GM10248 (cell line): ENCODE measurements at places on chromosomes 7 and 10.
A peak's percentile ranks its signal among the peaks of the same experiment; 100 is the strongest.

GRCh38 chr10:43404704-43405084, 4.3 kb downstream of the HNRNPF start:
- no peak for DNase-seq

DNA sequence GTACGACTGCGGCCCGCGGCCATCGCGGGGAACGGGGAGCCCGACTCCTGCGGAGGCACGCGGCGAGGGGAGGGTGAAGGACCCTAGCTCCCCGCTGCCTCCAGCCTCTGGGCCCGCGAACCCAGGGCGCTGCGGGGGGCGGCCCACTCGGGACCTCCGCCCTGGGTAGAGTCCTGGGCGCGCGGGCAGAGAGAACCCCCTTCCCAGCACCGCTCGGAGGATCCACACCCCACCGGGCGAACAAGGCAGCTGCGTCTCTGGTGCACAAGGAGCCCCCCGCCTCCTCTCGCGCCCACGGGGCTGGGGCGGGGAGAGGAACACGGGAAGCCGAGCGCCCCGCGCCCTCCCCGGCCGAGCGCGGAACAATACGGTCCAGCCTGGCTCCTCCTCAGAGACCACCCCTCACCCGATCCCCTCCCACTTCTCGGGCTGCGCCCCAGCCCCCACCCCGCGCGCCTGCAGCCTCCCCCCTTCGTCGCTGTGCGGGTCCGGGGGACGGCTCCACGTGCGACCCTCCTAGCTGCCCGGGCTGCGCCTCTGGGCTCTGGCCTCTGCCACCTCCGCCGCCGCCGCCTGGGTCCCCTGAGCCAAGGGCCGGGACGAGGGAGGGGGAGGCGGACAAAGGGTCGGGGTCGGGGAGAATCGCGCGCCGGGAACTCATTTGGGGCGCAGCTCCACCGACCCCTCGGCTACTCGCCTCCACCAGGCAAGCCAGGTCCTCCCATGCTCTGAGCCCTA, at the start of gene WDR86:
WDR86 (minus strand) TSS at position 372 of the 738 bp plus-strand sequence. CDS start 449 bp downstream, outside the sequence.
- no peak for DNase-seq

DNA sequence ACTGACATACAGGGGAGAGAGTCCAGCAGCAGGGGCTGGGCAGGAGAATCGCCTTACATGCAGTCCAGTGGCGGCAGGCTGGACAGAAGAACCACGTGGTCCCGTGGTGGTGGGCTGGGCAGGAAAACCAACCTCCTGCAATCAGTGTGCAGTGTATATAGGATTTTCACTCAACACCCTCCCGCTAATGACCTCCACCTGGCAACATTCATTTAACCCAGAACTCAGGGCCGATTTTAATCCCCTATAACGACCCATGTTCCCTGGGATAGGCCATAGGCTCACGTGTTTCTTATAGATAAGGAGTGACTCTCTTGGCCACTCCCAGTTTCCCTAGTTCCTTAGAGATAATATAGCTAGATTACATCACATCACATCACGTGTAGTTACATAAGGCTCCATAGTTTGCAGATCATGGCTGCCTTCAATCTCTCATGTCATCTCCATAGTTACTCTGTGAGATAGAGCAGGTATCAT, 19.4 kb downstream of the MTURN start:
- DNase-seq = no peak

GRCh38 chr7:67406976-67407375, 410.3 kb downstream of the TYW1 start:
- DNase-seq = no peak

DNA sequence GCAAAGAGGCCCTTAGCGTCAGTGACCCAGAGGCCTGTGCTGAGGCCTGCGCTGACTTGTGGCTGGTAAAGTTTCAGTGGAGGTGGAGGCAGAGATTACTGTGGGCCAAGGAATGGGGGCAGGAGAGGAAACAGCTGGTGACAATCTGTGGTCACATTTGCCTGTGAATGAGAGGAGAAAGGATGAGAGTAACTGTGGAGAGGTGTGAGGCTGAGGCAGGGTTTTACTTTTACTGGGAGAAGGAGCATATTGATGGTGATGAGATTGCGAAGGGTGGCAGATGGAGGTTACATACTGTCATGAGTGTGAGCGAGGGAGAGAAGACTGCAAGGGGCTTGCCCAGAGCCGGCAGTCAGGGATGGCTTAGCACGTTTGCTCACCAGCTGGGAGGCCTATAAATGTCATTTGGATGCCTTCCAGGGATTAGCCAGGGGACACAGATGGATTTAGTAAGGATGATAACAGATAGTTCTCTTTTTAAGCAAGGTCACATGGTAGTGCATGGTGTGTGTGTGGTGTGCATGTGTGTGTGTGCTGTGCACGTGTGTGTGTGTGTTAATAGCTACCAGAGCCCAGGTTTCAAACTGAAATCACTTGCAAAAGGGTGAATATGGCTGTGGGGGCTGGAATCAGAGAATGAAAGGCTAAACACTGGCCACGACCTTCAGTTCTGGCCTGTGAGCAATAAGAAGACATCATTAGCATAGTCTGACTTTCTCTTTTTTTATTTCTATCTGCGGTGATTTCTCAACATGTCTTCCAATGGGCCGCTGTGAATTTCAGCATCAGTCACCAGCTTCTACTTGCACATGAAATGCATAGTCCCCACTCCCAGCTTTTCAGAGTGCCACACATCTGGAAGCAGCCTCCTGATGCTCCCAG, 291.5 kb upstream of the ZNF32 start:
- no peak for DNase-seq

DNA sequence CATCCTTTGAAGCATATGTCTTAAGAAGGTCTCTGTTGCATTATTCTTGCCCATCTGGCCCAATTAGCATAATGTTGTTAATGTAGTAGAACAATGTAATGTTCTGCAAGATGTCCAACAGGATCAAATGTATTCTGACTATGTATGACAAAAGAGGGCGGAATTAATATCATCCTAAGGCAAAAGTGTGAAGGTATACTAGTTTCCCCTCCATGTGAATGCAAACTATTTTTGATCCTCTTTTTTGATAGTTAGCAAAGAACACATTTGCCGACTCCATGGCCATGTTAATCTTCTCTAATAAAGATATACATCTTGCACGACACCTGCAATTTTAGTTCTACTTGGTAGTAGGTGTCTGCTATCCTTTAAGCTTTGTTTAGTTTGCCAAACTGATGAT, 157.6 kb downstream of the ATRNL1 start:
- DNase-seq = no peak

- DNase-seq = peak; percentile 35
Measured at GRCh38 chr10:104255311-104255981, 754 bp downstream of the GSTO1 start.

GRCh38 chr10:133123050-133123745, 35.5 kb downstream of the ADGRA1 start:
- DNase-seq = no peak

DNA sequence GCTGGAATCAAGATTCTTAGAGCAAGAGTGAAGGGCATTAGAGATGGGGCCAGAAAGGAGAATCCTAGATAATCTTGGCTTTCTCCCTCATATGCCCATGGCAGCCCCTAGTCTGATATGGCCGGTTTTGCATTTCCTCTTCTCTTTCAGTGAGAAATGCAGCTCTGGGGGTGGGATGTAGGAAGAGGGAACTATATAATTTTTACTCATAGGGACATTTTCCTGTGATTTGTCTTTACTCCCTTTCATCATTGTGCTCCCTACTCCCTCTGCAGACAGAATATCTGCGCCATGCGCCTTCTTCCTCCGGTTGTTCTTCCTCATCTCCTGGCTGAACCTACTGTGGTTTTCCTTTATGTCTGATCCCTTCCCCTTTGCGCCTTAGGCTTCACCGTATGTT, 16.8 kb upstream of the CHCHD1 start:
- no peak for DNase-seq

DNA sequence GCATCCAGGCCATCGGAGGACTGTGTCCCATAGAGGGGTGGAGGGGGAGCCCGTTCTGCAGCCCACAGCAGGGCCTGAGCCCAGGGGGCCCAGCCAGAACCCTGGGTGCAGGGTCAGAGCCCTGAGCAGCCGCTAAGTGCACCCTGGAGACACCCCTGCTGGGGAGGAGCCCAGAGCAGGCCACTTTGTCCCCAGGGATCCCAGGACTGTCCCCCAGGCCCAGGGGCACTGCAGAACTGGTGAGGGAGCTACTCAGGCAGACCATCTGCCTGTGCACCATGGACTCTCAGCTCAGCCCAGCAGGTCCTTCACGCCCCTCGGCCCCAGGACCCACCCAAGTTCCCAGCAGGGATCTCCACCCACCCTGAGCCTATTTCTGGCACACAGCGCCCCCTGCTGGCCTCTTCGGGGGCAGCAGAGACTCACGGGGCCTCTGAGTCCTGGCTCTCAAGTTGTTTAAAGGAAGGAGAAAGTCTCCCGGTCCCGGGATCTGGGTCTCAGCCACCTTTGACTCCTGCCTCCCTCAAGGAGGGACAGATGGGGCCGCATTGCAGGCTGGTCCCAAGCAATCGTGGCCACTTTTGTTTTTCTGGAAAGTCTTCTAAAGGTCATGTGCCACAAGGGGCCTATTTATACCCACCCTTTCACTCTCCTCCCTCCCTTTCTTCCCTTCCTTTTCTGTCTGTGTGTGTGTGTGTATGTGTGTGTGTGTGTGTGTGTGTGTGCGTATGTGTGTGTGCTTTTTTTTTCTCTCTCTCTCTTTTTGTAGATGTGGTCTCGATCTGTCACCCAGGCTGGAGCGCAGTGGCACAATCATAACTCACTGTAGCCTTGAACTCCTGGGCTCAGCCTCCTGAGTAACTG, 90.3 kb downstream of the MYL10 start:
- peak; percentile 83 for DNase-seq

- DNase-seq = no peak
Measured at GRCh38 chr10:117519286-117519685, 23.3 kb upstream of the EMX2 start.

GRCh38 chr10:36577126-36577525, 548.3 kb upstream of the ANKRD30A start:
- DNase-seq = no peak

DNA sequence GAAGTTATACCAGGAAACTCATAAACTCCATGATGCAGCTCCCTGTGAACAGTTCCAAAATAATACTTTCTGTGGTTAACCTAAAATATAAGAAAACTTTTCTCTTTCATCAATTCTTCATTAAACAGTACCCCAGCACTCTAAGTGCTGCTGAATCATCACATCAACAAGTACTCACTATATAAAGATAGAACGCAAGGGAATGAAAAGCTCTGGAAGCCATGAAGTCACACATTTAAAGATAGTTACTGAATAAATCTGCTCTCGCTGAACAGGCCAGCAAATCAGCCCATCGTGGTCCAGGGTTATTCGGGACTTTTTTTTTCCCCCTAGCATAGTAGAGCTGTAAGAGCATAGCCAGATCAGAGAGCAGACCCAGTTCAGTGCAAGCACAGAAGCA, 254.3 kb downstream of the IPMK start:
- DNase-seq = no peak

- peak; percentile 18 for DNase-seq
Measured at GRCh38 chr7:38796626-38797501, 112.1 kb downstream of the VPS41 start.

DNA sequence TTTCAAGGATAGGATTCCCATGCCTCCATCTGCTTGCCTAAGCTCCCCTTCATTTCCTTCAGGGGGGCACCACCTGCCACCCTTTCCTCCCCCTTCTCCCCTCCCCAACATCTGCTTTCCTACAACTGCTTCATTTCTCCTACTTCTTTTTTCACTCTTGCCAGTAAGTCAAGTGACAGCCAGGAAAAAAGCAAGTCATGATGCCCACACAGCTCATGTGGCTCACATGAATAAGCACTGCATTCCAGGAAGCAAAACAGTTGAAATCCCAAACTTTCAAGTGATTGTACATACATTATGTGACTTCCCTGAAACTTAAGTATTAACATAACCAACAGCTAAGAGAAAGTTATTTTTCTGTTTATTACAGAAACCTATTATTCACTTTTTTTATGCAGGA, 78.6 kb downstream of the TNS3 start:
- DNase-seq = no peak

DNA sequence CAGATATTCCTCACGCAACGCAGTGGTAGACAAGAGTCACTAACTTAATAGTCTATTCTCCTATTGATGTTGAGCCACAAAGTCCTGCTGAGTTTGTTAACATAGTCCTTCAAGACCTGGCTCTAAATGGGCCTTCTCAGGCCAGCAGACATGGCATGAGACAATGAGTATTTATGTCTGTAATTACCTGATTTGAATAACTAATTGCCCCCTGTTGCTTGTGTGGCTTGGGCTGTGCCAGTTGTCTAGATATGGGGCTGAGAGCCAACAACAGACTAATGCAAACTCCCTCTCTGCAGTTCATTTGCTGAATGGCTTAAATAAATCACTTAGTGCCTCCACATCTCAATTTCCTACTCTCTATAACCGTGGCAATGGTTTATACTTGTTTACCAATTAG, 65.5 kb upstream of the VWC2 start:
- DNase-seq = no peak

GRCh38 chr10:64093304-64093703, 572.1 kb downstream of the REEP3 start:
- no peak for DNase-seq

GRCh38 chr7:129652914-129653313, 41.4 kb downstream of the NRF1 start:
- no peak for DNase-seq

GRCh38 chr10:35959252-35959651, 317.2 kb upstream of the FZD8 start:
- no peak for DNase-seq

DNA sequence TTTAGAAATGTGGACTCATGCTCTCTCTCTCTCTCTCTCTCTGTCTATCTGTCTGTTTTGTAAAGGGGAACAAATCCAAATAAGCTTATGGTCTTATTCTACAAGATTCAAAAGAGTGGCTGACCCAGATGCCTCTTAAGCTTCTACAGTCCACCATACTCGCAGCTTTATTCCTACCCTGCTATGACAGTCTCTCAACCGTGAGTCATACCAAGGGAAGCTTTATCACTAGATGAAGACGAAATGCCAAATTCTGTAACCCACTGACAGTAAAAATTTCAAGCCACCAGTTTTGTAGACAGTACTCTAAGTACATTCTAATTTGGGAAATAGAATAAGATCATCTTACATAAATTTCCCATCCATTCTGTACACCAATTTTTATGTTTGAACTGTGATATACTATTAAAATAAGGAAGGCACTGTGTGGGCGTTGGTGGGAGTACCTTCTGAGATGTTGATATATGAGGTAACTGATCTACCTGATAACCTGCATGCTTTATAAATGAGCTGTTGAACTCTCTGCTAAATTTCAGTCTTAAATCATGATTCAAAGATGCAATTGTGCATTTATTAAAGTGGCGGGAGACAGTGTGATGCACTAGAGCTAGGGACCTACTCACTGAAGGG, 153.2 kb downstream of the KLF6 start:
- DNase-seq = no peak

DNA sequence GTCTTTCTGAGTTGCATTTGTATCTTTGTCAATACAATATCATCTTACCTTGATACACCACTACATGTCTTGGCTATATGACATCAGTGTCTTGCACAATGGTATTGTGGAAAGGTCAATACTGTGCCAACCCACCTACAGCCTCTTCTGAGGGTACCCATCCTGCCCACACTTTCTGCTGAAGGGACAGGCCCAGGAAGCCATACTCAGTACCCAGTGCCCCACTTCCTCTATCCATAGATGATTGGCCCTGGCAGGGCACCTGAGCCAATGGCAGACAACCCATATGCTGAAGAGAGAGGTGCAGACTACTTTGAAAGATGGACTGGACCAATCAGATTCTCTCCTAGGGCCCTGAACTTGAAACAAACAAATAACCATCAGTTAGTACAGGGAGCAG, 152.0 kb upstream of the ADO start:
- no peak for DNase-seq

GRCh38 chr10:88037623-88038022, 174.2 kb downstream of the PTEN start:
- DNase-seq = no peak

- no peak for DNase-seq
Measured at GRCh38 chr10:9656996-9657395, 1360.7 kb upstream of the CELF2 start.
